ENCODE measurements at places on chromosomes 6 and 20.

GRCh38 chr6:145327586-145327985 is 407.7 kb downstream of the EPM2A start:
- DNase-seq = no peak

DNA sequence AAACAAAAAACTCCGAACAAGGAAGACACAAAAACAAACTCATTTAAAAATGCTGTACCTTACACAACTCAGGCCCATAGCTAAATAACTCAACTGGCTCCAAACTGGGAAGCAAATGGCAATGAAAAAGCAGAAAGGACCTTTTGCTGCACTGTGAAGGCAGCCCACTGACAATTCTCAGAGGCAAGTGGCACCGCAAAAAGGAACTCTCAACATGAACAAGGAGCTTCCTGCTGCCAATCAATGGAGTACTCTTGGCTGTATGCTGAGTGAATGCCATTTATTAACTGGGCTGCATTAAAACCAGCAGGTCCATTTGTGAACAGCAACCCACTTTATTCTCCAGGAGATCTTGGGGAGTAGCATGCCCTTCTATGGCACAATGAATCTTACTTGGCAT is 209.9 kb downstream of the PTPRK start:
- no peak for DNase-seq

DNA sequence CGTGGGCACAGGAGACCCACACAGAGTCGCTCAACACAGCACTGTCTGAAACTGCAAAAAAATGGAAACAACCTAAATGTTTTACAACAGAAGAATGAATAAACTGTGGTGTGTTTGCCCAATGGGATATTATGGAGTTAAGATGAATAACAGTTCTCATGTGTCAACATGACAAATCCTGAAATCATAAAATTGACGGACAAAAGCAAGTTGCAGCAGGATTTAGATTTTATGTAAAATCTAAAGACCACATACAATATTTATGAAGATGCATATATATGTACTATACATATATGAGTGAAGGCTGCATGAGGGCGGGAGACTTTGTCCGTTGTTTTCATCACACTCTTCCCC is 79.7 kb downstream of the GRM4 start:
- DNase-seq = no peak

GRCh38 chr6:165552248-165552736 is 110.7 kb downstream of the PDE10A start:
- no peak for DNase-seq

- DNase-seq = peak; percentile 56
These were observed 40.5 kb upstream of the OSTM1 start for GRCh38 chr6:108114841-108115597.

DNA sequence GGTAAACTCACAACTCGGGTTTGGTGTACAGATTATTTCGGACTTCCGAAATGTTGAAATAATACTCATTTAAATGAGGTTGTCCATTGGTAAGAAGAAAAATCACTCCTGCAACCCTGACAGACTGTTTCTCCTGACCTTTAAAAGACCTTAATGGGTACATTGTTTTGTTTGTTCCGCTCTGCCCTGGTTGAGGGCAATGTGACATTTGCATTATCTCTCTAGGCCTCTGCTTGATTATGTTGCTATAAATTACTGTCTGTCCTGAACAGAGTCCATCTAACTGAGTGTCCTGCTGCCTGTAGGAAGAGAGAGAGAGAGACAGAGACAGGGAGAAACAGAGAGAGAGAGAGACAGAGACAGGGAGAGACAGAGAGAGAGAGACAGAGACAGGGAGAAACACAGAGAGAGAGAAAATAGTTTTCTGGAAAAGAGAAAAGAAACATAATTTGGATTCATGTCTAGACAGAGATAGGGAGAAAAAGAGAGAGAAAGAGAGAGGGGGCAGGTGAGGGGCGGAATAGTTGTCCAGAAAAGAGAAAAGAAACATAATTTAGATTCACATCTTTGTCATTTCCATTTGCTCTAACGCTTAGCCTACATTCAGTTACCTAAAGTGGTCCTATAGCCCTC is 83.2 kb downstream of the SHLD1 start:
- DNase-seq = no peak

- DNase-seq = peak; percentile 31
These were observed 25.1 kb upstream of the KIAA0408 start for GRCh38 chr6:127484212-127484863.

GRCh38 chr20:40948465-40949267 is 80.0 kb upstream of the TOP1 start:
- no peak for DNase-seq

DNA sequence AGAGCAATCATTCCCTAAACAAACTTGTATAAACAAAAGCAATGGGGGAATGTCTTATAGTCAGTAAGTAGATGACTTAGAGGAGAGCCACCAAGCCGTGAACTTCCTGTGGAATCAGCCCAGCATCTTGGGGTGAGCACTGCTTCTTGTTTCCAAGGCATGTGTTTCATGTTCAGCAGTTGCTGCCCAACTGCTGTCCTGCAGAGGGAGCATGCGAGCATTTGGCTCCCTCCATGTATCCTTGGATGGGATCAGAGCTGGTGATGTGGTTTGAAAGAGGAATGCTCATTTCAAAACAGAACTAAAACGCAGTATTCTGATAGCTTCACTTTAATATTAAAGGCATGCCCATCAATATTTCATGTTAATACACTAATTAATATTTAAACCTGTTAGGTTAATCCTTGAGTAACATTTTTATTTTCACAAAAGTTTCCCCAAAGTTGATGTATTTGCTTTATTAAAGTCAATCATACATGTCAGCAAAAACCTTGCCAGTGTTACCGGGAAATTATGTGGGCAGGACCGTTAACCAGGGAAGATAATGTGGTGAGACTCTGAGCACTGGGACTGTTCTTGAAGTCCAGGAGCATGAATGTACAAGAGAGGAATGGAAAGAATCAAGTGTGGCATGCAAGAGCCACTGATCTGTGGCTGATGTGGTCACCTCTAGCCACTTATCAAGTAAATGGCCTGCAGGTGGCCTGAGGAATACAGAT is 172.1 kb upstream of the GGTLC1 start:
- DNase-seq = no peak

DNA sequence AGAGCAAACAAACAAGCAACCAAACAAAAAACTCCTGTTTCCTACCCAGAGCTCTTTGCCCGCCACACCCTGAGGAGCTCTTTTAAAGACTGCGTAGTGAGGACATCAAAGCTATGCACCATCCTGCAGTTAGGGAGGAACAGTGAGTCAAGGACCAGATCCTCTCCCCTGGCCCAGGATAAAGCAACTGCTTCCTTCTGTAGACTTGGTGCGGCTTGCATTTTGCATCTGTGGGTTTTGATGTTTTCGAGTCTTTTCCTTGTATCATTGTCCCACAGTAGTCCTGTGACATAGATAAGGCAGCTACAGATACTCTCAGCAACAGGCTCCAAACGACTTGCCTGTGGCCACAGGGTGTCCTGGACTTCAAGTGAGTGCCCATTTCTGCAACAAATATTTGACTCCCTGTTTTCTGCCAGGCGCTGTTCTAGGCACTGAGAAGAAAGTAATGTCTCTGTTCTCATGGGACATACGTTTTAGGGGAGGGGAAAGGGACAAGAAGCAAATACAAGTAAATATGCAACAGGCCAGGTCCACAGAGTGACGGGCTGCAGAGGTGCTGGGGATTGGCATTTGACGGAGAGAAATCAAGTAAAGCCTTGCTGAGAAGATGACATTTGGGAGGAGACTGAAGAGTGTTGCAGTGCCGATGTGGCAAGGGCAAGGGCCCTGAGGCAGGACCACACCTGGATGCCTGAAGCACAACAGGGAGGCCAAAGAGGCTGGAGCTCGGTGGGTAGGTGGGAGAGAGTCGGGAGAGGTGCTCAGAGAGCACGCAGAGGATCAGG is 35.9 kb upstream of the MAP3K4 start:
- no peak for DNase-seq

- peak; percentile 22 for DNase-seq
These were observed 164.0 kb downstream of the MRPL14 start for GRCh38 chr6:43963203-43963602.
